ENCODE measurements at places on chromosomes 1 and 21.

DNA sequence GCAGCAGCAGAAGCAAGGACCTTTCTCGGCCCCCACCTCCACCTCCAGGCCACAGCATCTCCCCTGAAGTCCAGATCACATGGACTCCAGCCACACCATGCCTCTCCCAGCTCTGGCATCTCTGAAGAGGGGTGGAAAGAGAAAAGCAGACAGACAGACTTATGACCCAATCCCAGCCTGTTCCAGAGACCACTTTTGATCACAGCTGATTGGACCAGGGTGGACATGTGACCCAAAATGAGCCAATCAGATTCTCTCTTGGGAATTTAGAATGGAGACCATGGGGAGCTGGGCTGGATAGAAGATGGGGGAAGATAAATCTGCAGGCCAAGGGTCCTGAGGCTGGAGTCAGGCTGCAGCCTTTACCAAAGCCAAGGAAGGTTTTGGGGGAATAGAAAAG is 16.4 kb downstream of the HTR1D start:
- no peak for DNase-seq

DNA sequence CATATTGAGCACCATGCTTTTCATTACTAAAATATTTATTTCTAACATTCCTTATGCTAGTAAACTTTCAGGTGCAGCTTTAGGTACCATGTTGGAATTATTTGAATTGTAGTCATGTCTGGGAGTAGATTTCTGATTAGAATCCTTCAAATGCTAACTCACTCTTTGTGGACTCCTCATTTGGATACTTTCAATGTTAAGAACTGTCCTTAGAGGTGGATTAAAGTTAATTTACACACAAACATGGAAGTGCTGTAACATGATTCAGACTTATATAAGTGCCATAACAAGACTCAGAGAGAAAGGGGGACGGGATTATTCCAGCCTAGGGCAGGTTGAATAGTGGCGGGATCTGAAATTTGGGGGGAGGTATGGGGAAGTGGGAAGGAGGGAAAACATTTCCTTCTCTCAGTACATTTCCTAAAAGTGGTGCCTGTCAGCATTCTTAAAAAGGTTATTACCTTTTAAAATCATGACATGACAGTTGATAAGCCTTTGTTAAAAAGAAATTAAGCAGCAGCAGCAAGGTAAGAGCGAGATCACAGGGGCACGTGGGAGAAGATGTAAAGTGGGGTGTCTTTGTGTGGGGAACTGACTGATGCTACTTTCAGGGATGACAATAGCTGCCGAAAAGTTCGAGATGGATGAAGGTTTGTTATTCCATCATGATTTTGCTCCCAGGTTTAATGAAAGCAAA is 44.4 kb downstream of the HHAT start:
- no peak for DNase-seq

GRCh38 chr1:162732566-162733335 is 57.8 kb upstream of the HSD17B7 start:
- no peak for DNase-seq

DNA sequence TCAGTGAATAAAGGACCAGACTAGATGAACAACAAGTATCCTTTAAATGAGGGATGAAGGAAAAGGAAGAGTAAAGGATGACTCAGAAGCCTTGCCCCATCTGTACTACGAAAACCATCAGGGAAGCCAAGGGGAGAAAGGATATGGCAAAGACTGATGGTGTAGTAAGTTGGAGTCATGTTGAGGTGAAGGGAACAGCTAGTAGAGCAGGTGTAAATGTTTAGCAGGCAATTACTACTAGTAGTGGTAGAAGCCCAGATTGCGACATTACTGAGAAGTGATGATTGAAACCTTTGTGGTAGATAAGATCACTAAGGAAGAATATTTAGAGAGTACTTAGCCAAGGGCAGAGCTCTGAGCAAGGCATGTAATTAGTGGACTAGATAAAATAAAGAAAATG is 84.0 kb downstream of the PHTF1 start:
- no peak for DNase-seq

DNA sequence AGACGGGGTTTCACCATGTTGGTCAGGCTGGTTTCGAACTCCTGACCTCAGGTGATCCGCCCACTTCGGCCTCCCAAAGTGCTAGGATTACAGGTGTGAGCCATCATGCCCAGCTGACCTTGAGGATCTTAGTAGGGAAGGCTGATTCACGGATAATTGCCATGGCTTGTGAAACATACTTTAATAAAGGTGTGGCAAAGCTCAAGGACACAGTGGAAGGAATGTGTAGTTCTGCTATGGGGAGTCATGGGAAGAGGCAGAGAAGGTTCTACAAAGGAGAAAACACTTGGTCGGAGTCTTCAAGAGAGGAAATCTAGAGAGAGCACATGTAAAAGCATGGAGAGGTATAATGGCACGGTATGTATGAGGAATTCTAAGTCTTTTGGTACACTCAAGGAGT is 12.7 kb upstream of the PTCH2 start:
- DNase-seq, result no peak

GRCh38 chr1:14138135-14138506 is 438.1 kb downstream of the PRDM2 start:
- no peak for DNase-seq

All from activated naive CD4-positive, alpha-beta T cell treated with anti-CD3 and anti-CD28 coated beads, Interleukin-2, amount 10 ng/mL, durations not matched to agents 7 days and 5 days (primary cell).